H9 (cell line): ENCODE measurements at places on chromosomes 6 and 20. TPM values are rescaled to one million over a fixed set of nuclear protein-coding genes. Genes with fewer than 3 reads are reported as not detected.

ALDH8A1 gene
- total RNA-seq: 0.24 TPM in 1 of 2 replicates, not detected in the other

ARFRP1 gene
- 39.5 and 42.7 TPM in 2 replicates for total RNA-seq

BPIFB1 gene
- total RNA-seq: not detected in 2 replicates

MOG gene
- 0.55 and 0.83 TPM in 2 replicates for total RNA-seq

NT5E gene
- total RNA-seq: 0.33 and 0.52 TPM in 2 replicates

ZSWIM3 gene
- 8.0 and 8.2 TPM in 2 replicates for total RNA-seq

RHAG gene
- not detected in 2 replicates for total RNA-seq

GSTA2 gene
- not detected in 2 replicates for total RNA-seq

CST1 gene
- total RNA-seq: 1.7 and 1.9 TPM in 2 replicates

PRKN gene
- total RNA-seq: 1.3 and 2.0 TPM in 2 replicates

AGER gene
- 14.3 and 17.8 TPM in 2 replicates for total RNA-seq

NINL gene
- total RNA-seq: 29.2 and 34.3 TPM in 2 replicates

METTL24 gene
- 0.35 and 0.61 TPM in 2 replicates for total RNA-seq

ATG5 gene
- total RNA-seq: 36.7 and 37.2 TPM in 2 replicates

MYL9 gene
- 217 and 218 TPM in 2 replicates for total RNA-seq

CRYBG1 gene
- 5.6 and 5.7 TPM in 2 replicates for total RNA-seq

SALL4 gene
- 276 and 279 TPM in 2 replicates for total RNA-seq

BPIFA1 gene
- not detected in 2 replicates for total RNA-seq

KIF25 gene
- 0.22 and 0.59 TPM in 2 replicates for total RNA-seq

SLC18B1 gene
- 18.1 and 19.8 TPM in 2 replicates for total RNA-seq

UBD gene
- not detected in 2 replicates for total RNA-seq

C6orf15 gene
- total RNA-seq: not detected in 2 replicates

SLC32A1 gene
- 0.24 and 0.33 TPM in 2 replicates for total RNA-seq

TRIM40 gene
- not detected in 2 replicates for total RNA-seq

MAP1LC3A gene
- total RNA-seq: 24.3 and 25.9 TPM in 2 replicates

RAB32 gene
- 4.7 and 4.9 TPM in 2 replicates for total RNA-seq

TMC2 gene
- total RNA-seq: not detected in 2 replicates

NNAT gene
- total RNA-seq: 42.5 and 43.1 TPM in 2 replicates

ECT2L gene
- total RNA-seq: not detected in 2 replicates

RAMACL gene
- 0.28 and 0.29 TPM in 2 replicates for total RNA-seq

RAD21L1 gene
- total RNA-seq: not detected in 2 replicates

DNAJC5 gene
- 42.9 and 43.0 TPM in 2 replicates for total RNA-seq

OTOR gene
- not detected in 2 replicates for total RNA-seq

ADGB gene
- not detected in 2 replicates for total RNA-seq

SDCBP2 gene
- 1.9 and 3.1 TPM in 2 replicates for total RNA-seq

ZBTB22 gene
- total RNA-seq: 8.1 TPM in 2 replicates

GABRR1 gene
- total RNA-seq: 0.26 and 0.33 TPM in 2 replicates

HLA-G gene
- total RNA-seq: 2.7 and 2.9 TPM in 2 replicates

PKIB gene
- total RNA-seq: 44.7 and 46.5 TPM in 2 replicates

CRIP3 gene
- 15.3 and 16.9 TPM in 2 replicates for total RNA-seq

ZBTB12 gene
- total RNA-seq: 31.0 and 32.7 TPM in 2 replicates

CCM2L gene
- total RNA-seq: 4.6 and 5.2 TPM in 2 replicates

PDCD2 gene
- 78.5 and 82.1 TPM in 2 replicates for total RNA-seq

TCFL5 gene
- total RNA-seq: 15.9 and 16.4 TPM in 2 replicates

DEFB110 gene
- not detected in 2 replicates for total RNA-seq

CTCFL gene
- 0.79 and 0.90 TPM in 2 replicates for total RNA-seq

SFTA2 gene
- total RNA-seq: not detected in 2 replicates

TRAPPC3L gene
- total RNA-seq: not detected in 2 replicates

SAMD5 gene
- total RNA-seq: 0.04 and 0.29 TPM in 2 replicates

OSBPL2 gene
- 42.9 and 47.3 TPM in 2 replicates for total RNA-seq

SPATS1 gene
- total RNA-seq: not detected in 2 replicates

LST1 gene
- not detected in 2 replicates for total RNA-seq

PKHD1 gene
- 0.07 and 0.09 TPM in 2 replicates for total RNA-seq

EYS gene
- 0.11 TPM in 1 of 2 replicates, not detected in the other for total RNA-seq

DEFB118 gene
- not detected in 2 replicates for total RNA-seq

VIP gene
- not detected in 2 replicates for total RNA-seq
